ENCODE measurements at places on chromosomes 7 and 10.

GRCh38 chr7:129298268-129298893, 73.6 kb downstream of the AHCYL2 start:
- peak; percentile 22 for DNase-seq

- DNase-seq: no peak
These were observed 148.7 kb downstream of the FGFR2 start for GRCh38 chr10:121449482-121449924.

DNA sequence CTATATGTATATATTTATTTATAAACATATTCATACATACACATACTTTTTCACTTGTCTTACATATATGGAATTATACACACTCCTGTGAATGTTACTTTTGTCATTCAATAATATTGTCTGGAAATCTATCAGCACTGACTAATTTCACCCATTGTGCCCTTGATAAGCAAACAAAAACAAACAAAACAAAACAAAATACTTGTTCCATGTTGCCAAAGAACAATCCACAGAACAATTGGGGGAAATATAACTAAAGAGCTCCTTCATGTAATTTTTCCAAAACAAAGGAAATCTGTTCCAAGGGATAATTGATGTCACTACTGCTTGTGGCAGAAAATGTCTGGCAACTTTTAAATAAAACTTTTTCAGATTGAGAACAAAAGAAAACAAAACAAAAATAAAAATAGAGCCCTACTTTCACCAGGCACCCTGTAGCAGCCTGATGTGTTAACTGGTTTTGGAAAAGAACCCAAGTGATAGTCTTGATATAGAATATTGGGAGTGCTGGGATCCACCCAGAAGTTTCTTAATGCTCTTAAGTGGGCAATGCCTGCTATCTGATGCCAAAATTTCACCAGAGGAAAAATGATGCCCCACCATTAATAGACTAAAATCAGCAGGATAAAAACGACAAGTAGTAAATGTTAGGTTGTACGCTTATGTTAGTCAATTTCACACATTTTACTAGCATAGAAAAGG, 34.0 kb upstream of the CCDC7 start:
- DNase-seq: no peak

DNA sequence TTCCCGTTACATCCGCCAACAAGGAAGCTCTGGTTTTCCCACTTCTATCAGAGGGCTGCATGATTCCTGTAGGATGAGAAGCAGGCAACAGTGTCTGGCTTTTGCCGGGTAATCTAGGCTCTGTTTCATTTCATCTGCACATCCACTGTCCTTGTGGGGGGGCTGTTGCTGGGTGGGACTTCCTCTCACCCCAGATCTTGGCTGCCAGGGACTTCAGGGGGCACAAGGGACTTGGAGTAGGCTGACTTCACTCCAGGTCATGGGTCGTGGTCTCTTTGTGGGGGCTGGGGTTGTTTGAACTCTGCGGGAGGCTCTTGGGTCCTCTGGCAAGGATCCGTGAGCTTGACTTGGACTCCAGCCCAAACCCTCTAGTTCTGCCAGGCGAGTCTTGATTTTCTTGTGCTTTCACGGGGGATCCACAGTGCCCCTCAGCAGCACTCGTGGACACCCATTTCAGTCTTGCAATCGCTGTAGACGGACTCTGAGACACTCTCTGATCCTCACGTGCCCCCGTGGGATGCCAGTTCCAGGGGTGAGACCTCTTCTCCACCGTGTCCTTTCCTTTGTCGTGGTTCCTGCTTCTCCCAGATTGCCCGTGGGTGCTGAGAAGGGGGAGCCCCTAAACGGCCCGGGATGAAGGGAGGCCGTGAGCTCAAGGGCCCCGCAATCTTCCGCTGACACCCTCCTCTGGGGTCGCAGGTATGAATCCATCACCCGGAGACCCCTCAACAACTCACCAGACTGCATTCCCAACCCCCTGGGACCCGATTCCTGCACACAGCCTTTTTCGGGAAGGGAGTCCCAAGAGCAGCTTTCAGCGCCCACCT, 21.4 kb upstream of the ZNF273 start:
- no peak for DNase-seq

DNA sequence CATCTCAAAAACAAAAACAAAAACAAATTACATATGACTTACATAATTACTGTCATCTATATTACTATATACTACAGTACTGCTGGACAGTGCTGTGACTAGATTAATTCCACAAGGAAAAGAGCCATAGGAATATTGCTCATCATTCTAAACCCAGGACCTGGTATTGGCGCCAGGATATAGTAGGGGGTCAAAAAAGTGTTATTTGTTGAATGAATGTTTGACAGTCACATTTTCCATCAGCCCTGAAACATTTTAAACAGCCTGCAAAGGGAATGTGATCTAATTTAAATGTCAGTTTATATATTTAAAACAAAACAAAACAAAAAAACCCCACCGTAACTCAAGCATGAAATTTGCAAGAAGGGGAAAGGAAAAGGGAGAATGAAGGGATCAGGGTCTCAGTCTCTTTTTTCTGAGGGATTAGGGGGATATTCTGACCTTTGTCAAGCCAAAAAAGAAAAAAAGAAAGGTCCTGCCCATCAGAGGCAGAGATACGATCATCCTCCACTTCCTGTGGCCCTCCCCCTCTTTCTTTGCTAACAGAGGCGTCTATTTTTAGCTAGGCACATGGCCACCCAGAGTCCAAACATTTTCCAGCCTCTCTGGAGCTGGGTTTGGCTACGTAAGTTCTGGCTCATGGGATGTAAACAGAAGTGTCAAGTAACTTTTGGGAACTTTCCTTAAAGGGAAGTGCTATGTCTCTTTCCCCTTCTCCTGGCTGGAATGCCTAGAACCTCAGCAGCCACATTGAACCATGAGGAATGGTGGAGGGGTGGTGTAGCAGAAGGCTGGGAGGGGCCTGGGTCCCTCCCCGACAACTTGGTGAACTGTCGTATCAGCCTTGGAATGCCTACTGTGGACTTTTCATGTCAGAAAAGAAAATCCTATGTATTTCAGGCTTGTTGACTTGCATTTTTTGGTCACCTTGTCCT, 44.6 kb upstream of the DLG5 start:
- peak; percentile 24 for DNase-seq

DNA sequence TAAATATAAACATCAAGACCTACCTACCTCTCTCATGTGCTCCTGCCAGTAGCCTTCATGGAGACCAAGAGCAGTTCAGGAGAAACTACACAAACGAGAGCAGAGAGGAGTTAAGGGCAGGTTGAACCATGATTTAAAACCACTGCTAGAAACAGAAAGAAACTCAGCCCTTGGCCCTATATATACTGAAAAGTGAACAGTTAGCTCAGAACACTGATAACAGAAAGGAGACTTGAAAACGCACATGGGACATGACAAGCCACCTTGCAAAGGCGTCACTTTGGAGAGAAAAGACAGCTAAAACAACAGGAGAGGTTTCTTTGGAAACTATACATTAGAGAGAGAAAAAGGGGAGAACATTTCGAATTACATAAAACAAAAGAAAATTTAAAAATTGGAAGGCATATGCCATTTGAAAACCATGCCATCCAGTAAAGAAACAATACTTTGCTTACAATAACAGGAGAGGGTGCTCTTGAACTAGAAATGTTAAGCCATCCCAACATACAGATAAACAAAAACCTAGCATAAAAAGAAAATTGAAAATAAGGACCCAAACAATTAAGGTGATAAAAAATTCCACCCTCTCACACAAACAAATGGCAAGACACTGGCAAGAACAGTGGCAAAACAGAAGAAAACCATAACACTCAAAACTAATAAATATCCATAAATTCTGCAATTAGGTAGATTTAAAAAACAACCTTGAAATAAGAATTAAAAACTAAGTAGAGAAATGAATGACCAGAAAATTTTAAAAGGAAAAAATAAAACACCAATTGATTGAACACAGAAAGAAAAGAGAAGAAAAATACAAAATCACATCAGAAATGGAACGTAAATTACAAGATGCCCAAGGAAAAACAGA, 232.7 kb downstream of the IMMP2L start:
- DNase-seq: no peak

DNA sequence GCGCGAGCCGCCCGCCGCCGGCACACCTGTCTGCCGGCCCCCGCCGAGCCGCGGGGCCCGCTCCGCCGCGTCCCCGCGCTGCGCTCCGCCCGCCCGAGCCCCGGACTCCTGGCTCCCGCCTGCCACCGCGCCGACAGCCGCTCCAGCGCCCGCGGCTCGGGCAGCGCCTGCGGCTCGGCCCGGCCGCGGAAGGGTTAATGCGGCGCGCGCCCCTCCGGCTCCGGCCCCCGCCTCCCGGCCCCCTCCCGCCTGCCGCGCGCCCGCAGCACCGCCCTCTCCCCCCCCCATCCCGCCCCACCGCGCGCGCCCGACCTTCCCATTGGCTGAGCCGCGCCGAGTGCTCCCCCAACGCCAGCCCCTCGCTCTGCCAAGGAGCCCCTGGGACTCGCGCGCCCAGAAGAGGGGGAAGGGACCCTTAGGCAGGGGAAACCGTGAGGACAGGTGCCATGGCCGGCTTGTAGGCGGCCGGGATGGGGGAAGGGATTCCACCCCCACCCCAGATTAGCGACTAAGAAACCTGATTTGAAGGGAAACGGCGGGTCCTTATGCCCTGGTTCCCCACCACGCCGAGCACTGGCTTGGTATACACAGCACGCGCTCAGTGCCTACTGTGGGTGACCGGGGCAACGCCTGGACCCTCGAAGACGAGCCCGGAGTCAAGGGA, at the start of gene KCNH2:
Gene KCNH2 (minus strand): TSS at position 196 of the 664 bp plus-strand sequence. CDS start 408 bp downstream, outside the sequence.
- DNase-seq: no peak

DNA sequence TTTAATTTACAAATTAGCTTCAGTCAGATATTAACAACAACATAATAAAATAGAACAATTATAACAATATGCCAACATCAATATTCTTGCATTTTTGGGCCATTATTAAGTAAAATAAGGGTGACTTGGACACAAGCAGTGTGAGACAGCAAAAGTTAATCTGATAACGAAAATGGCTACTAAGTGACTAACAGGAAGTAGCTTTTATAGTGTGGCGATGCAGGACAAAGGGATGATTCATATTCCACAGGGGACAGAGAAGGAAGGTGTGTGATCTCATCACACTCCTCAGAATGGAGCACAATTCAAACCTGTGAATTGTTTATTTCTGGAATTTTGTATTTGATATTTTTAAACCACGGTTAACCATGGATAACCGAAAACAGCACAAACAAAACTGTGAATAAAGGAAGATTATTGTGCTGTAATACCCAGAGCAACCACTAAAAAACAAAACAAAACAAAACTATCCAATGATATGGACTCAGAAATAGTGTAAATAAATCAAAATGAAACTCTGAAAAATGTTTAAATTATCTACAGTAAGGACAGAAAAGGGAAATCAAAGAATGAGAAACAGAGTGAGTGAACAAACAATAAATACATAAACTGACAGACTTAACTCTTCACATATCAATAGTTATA, 66.9 kb upstream of the TFEC start:
- no peak for DNase-seq

GRCh38 chr7:102390697-102391484, 5.3 kb upstream of the PRKRIP1 start:
- peak; percentile 55 for DNase-seq

DNA sequence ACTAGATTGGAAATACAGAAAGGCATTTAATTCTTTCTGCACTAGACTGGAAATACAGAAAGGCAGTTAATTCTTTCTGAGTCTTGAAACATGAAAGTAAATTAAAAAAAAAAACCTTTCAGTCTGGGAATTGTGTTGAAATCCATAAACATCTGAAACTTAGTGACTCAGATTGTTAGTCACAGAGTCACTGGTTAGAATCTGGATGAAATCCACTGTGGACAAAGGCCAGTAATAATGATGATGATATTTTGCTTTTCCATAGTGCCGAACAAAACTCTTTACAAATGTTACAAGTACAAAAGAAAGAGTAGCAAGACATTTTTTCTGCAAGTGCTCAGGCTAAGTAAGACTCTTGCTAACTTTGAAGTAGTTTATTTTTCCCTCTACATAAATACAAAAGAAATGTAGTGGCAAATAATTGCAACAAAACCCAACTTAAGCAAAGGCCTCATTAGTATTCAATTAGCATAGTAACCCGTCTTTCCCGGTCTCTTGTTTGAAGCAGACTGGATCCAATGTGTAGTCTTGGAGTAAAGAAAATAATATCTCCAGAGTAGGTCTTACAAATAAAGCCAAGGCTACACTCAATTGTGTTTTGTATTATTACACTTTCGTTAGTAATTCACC, 5.8 kb upstream of the PRTFDC1 start:
- no peak for DNase-seq

DNA sequence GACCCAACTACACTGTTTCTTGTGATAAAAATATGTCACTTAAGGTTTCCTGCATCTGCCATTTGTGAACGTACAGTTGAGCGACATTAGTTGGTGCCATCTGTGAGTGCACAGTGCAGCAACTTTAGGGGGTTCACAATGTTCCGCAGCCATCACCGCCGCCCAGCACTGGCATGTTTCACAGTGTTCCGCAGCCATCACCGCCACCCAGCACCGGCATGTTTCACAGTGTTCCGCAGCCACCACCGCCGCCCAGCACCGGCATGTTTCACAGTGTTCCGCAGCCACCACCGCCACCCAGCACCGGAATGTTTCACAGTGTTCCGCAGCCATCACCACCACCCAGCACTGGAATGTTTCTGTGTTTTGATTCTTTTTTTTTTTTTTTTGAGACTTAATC, 83.0 kb downstream of the MGMT start:
- DNase-seq: no peak

GRCh38 chr7:20738518-20739481, 47.9 kb downstream of the SP8 start:
- no peak for DNase-seq

DNA sequence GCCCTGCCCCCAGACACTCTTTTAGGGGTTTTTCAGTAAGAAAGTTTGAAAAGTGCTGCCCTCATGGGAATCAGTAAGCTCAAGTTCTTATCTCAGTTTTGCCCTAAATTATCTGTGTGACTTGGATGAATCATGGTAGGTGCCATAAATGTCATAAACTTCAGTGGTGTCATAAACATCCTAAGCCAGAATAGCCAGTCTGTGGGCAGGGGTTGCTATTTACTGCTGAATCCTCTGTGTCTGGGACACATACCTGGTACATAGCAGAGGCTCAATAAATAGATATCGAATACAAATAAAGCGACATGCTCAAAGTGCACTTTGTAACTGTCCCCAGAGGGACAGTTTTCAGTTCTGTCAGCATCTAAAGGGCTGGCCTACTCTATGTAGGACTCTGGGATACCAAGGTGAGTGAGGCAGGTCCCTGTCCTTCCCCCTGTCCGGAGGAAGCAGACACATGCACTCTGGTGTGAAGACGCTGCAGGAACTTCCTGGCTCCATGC, 502.1 kb downstream of the RPS24 start:
- DNase-seq: no peak

GRCh38 chr10:96789571-96790108, 42.5 kb upstream of the LCOR start:
- DNase-seq: peak; percentile 7

DNA sequence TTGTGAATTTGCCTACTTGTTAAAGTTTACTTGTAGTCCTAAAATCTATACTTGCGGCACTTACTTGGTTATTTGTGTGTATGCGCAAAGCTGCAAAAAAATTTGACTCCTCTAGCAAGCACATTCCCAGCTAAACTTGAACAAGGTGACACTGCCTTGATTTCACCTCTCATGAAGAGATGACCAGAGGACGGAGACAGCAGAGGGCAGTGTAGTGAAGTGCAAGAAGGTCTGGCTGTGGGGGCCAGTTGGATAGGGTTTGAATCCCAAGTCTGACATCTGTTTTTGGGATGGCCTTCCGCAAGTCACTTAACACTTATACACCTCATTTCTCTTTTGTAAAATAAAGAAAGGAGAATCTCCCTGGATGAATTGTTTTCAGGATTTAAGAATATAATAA, 15.7 kb downstream of the SLK start:
- DNase-seq: no peak

Data from renal cortex interstitium (tissue), 15 donors.